HL-60 (cell line): ENCODE measurements at places on chromosomes 2 and 18.
A peak's percentile ranks its signal among the peaks of the same experiment; 100 is the strongest.

DNA sequence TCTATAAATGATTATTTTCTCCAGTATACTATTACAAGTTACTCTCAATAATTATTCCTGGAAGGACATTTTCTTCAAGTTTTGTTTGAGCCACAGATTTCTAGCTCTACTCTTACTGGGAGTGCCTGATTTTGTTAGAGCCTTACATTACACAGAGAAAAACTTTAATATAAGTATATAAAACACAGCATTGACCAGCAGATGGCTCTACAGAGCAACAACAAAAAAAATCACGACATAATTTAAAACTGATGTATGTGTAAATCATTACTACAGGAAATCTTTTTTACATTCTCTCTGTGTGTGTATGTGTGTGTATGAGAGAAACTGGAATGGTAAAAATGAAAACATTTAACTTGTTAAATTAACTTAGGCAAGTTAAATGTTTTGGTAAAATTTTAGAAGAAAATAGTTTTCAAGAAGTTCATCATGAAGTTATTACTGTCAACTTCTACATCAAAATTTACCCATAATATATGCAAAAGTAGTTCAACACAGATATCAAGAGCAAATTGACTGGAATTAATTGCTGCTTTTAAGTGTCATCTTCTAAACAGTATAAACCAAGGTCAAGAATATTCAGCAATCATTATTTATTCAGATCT, 103.3 kb downstream of the MDH1 start:
- peak; percentile 6 for DNase-seq

- no peak for DNase-seq
These were observed 366.4 kb upstream of the FSIP2 start for GRCh38 chr2:185372188-185372587.

DNA sequence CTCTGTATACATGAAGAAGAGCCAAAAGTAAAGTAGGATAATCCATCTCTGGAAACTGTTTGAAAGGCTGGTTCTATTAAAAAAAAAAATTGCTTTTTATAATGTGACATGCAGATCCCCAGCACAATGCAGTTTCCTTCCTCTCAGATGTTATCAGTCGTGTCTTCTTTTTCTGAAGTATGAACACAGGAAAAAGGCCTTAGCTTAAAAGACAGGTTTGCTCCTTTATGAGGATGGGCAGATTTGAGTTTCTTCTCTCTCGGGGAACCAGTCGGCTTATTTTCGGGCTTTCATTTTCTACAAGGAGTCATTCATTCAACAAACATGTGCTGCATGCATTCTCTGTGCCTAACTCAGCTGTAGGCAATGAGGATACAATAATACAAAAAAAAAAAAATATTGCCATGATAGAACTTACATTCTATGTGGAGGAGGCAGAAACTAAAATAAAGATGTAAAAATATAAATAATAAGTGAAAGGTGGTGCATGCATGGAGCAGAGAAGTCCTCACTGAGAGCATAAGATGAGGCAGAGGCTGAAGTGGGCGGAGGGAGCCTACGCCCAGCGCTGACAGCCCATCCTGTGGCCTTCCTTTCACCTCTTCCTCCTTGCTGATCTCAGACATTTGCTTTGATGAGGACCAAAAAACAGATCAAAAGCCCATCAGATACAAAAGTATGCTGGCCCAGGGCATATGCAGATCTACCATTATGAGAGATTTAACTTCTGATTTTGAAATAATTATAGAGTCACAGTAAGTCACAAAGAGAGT, at the start of gene CD226:
CD226 (minus strand) TSS at position 513 of the 773 bp plus-strand sequence; CDS start at position 46, 467 bp downstream.
- DNase-seq: no peak

- no peak for DNase-seq
These were observed 31.2 kb downstream of the MAP3K2 start for GRCh38 chr2:127356531-127356930.

DNA sequence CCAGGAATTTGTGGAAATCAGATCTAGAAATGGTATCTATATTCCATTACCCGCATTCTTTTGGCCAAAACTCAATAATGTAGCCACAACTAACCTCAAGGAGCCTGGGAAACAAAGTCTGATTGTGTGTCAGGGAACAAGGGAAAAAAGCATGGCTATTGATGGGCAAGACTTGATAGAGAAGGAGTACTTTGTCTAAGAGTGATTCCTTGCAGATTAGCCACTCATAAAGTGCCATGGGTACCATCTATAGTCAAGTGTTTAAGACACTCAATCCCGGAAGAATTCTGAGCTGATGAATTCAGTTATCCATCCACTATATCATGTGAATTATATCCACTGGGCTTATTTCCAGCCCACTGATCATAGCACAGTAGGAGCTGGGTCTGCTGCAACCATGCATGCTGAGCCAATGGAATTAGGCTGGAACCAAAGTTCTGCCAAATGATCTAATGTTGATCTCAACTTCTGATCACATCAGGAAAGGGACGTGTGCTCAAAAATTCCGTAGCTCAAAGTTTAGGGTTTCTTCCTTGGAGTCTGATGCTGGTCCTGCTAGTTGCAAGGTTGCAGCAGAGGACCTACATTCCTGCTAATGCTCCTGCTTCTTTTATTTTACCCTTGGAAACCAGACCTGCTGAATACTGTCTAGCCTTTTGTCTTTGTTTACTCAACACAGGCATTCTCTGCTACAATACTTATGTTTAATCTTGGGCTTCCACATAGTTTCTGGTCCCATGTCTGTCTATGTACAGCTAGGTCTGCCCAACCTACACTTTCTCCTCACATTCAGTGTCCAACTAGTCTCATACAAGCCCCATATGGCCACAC, 629.7 kb downstream of the IRS1 start:
- no peak for DNase-seq

GRCh38 chr2:18336975-18337374, 223.5 kb downstream of the RDH14 start:
- DNase-seq: no peak

- no peak for DNase-seq
These were observed 203.3 kb upstream of the SESTD1 start for GRCh38 chr2:179467960-179468359.

DNA sequence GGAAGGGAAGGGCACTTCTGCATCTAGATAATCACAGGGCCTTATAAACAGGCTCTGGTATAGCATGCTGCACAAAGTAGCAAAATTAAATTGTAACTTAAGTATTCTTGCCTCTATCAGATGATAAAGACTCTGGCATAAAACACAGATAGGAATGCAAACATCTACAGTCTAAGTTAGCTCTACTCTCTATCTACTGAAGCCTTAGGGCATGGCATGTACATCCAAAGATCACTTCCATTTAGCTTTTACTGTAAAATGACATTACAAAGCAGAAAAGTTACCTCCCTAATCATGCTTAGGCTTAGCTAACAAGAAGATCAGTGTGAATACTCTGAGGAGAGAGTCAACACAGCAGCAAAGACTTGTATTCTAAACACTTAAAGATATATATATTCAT, 90.7 kb downstream of the NOL10 start:
- no peak for DNase-seq

GRCh38 chr2:231563378-231563961, 29.2 kb upstream of the TEX44 start:
- peak; percentile 63 for DNase-seq

DNA sequence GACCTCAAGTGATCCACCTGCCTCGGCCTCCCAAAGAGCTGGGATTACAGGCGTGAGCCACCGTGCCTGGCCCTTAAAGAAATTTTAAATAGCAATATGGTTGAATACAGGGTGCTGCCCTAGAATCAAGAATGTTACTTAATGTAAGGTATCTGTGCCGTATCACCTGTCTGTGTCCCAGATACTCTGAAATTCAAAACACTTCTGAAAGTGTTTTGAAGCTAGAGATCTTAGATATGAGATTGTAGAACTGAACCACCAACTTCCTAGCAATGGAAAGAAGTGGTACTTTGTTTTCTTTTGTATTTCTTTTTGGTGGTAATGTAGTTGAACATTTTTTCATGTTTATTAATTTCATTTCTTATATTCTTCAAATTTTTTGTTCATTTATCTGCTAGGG, 13.0 kb downstream of the PTPN4 start:
- DNase-seq: no peak

GRCh38 chr2:227577555-227577954, 21.1 kb upstream of the SCYGR2 start:
- DNase-seq: no peak

- no peak for DNase-seq
These were observed 5.8 kb upstream of the PMAIP1 start for GRCh38 chr18:59893971-59894370.

- DNase-seq: no peak
These were observed 319.9 kb downstream of the EN1 start for GRCh38 chr2:118527571-118527970.

- DNase-seq: peak; percentile 38
These were observed 128.5 kb downstream of the RAPGEF4 start for GRCh38 chr2:172864182-172864581.

DNA sequence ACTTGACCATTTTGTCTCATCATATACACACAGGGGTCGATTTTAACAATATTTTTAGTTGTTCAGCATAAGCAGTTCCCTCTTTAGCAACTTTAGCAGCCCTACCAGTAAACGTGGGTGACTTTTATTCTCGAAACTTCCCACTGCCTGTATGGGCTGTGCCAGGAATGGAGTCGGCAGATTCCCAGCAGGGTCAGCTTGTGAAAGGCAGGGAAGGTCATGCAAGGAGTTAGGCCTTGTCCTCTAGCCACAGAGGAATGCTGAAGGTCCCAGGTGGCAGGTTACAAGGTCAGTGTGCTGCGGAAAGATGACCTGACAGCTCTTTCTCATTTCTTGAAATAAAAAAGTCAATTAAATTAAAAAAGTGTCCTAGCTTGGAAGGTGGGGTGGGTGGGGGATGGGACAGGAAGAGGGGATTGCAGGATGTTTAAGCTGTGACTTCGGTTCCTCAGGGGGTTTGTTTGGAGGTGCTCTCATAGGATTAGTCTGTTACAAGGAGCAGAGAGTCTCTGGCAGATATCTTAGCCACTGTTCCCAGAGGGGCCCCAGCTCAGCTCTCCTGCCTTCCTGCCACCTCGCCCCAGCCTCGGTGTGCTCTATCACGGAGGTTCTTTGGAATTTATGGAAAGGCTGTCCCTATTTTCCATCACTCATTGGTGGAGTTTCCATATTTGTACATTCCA, 21.4 kb downstream of the DRC1 start:
- DNase-seq: no peak

DNA sequence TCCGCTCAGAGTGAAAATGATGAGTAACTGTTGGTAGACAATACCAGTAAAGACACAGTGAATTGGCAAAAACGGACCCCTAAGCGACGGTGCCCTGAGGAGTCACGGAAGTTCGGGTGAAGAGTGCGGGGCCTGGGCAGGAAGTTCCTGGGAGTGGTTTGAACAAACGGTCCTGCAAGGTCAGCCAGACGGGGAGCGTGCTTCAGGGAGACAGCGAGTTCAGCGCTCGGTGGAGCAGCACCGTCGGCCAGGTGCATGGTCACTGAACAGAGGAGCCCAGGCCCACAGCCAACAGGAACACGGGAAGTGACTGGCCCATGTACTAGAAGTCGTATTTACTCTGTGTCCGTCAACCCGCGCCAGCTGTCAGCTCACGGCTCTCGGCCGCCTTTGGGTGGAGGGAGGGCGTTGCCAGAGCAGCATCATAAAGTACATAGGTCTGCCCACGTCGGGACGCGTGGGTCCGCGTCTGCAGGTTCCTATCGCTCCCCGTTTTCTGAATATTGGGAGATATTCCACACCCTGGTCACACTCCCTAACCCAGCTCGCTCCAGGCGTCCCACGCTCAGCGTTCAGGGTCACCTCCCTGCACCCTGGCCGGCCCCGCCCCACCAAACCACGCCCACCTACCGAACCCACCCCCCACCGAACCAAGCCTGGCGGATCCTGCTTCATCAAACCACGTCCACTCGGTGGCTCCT, 75.6 kb upstream of the UXS1 start:
- DNase-seq: no peak

DNA sequence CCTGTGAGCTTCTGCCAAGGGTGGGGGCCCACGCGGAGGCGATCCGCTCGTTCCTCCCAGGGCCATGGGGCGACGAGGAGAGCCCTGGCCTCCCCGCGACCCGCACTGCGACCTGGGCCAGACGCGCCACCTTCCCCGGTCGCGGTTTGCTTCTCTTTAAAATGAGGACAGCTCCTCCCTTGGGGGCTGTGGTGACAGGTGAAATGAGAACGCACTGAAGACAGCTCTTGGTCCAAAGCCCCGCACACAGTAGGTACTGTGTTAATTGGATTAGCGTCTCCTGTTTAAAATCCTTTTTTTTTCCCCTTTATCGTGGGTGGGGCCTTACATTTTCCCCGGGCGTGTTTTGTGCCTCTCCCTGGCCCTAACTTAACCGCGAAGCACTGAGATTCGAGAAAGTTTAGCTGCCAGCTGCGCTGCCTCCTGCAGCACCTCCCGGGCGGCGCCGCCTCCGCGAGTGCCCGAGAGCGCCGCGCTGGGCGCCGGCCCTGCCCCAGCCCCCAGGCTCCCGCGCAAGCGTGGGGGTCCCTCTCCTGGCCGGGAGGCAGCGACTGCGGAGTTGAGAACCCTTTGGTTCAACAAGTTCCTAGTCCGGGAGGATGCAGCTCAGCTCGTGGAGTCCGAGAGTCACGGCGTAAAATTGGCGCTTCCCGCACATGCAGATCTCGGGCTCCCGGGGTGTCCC, 1.1 kb downstream of the HPCAL1 start:
- no peak for DNase-seq

GRCh38 chr2:130798472-130799218, 38.1 kb upstream of the ARHGEF4 start:
- DNase-seq: no peak

- no peak for DNase-seq
These were observed 101.4 kb downstream of the CDH2 start for GRCh38 chr18:28075501-28075900.

- DNase-seq: no peak
These were observed 56.8 kb downstream of the SH3BP4 start for GRCh38 chr2:235008584-235009044.

GRCh38 chr18:33596178-33596854, 18.3 kb downstream of the ASXL3 start:
- DNase-seq: no peak

GRCh38 chr2:210318486-210318885, 3.5 kb upstream of the MYL1 start:
- DNase-seq: no peak

DNA sequence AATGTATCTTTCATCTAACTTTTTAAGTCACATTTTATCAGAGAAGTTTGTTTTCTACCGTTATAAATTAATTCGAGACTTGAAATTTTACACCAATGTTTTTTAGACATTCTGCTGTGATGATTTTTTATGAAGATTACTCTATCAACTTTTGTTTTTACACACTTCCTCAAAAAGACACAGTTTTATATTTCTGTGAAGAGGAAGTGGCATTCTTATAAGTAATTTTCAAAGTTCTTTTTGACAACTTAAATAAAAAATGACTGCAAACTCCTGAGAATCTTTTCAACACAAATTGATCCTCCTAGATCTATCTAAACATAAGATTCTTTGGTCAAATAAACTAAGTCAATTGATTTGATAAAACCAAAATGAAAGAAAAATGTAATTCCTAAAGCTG, 13.7 kb downstream of the ANKRD44 start:
- no peak for DNase-seq
